ENCODE measurements at places on chromosomes 4 and X.
A peak's percentile ranks its signal among the peaks of the same experiment; 100 is the strongest.

- DNase-seq: no peak
Observed at GRCh38 chrX:38363046-38363445, 10.6 kb downstream of the OTC start.

DNA sequence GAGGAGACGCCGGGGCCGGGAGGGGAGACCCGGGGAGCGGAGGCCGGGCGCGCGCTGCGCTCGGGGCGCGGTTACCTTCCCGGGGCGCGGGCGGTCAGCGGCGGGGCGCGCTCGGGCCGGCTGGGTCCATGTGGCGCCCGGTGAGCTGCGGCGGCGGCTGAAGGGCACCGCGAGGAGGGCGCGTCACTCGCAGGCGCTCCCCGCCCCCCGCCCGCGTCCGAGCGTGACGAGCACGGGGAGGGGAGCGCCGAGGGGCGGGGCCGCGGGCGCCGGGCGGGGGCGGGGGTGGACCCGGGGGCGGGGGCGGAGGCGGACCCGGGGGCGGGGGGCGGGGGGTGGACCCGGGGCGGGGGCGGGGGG, at the start of gene CPLX1:
Gene CPLX1, minus strand, starts transcription at position 159 of the 360 bp plus-strand sequence. CDS start 1,607 bp downstream, outside the sequence.
- no peak for DNase-seq

GRCh38 chr4:53712408-53713020, 121.2 kb upstream of the LNX1 start:
- no peak for DNase-seq

GRCh38 chr4:34138385-34138784, 2105.9 kb downstream of the ARAP2 start:
- no peak for DNase-seq

GRCh38 chr4:127870688-127871087, 10.0 kb upstream of the PLK4 start:
- no peak for DNase-seq

GRCh38 chr4:6873792-6874461, 35.7 kb upstream of the TBC1D14 start:
- peak; percentile 73 for DNase-seq

GRCh38 chrX:31717474-31717873, 645.6 kb upstream of the FTHL17 start:
- no peak for DNase-seq

DNA sequence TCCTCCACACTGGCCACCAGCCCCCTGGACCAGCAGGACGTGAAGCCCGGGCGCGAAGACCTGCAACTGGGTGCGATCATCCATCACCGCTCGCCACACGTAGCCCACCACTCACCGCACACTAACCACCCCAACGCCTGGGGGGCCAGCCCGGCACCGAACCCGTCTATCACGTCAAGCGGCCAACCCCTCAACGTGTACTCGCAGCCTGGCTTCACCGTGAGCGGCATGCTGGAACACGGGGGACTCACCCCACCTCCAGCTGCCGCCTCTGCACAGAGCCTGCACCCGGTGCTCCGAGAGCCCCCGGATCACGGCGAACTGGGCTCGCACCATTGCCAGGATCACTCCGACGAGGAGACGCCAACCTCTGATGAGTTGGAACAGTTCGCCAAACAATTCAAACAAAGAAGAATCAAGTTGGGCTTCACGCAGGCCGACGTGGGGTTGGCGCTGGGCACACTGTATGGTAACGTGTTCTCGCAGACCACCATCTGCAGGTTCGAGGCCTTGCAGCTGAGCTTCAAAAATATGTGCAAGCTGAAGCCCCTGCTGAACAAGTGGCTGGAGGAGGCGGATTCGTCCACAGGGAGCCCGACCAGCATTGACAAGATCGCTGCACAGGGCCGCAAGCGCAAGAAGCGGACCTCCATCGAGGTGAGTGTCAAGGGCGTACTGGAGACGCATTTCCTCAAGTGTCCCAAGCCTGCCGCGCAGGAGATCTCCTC, 600 bp downstream of the POU3F4 start:
- DNase-seq: no peak

GRCh38 chrX:153766871-153767673, 3.0 kb downstream of the PLXNB3 start:
- DNase-seq: no peak

DNA sequence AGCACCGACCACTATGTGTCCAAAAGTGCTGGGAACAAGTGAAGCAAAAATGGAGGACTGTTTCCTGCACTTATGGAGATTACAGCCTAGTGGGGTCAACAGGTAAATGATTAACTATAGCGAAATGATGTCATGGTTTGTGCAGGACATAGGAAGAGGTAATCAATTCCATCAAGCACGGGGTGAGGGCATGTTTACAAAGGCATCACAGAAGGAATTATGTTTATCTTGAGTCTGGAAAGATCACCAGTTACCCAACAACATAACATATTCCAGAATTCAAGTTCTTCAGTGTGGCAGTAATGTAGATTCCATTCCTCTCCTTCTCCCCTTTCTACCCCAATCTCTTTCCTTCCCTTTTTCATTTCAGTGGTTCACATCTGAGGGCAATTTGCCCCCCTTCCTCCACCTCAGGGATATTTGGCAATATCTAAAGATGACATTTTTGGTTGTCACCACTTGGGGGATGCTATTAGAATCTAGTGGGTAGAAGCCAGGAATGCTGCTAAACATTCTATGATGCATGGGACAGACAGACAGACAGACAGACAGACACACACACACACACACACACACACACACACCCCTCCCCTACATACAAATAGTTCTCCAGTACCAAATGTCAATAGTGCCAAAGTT, 24.1 kb downstream of the FAM47E start:
- no peak for DNase-seq

DNA sequence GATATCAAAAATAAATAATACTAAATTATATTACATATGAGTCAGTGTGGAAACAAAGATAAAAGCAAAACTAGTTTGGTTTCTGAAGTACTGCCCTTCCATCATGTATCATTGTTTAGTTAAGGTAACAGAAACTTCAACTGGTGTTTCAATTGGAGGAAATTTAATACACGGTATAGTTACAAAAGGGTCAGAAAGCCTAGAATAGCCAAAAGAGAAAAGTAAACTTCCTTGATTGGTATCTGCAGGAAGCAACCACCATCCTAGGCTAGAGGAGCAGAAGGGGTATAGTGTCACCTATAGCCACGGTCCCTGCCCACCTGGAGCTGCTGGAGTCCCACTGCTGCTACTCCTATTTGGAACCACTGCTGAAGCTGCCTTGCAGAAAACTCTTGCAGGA, 185.6 kb downstream of the SLC7A11 start:
- DNase-seq: no peak

DNA sequence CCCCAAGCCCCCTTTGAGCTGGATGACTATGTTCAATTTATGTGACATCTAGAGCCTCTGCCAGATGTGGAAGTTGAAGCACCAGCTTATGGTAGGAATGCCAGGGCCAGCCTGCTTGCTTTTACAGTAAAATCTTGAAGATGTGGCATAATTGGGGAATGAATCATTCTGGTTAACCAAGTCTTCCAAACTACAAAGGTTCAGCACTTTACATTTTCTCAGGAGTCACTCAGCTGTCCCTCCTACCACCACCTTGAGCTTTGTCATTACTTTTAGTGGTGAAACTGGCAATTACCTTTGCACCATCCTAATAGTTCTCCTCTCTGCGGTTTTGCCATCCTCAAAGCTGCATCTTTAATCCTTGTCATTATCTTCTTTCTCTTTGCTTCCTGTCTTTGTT, 172.2 kb downstream of the HS6ST2 start:
- no peak for DNase-seq

GRCh38 chr4:126856906-126857305, 775.9 kb upstream of the INTU start:
- no peak for DNase-seq

- peak; percentile 80 for DNase-seq
Observed at GRCh38 chr4:140152013-140152703, 1.8 kb downstream of the MAML3 start.

GRCh38 chr4:56342746-56343145, 44.5 kb downstream of the AASDH start:
- DNase-seq: no peak

DNA sequence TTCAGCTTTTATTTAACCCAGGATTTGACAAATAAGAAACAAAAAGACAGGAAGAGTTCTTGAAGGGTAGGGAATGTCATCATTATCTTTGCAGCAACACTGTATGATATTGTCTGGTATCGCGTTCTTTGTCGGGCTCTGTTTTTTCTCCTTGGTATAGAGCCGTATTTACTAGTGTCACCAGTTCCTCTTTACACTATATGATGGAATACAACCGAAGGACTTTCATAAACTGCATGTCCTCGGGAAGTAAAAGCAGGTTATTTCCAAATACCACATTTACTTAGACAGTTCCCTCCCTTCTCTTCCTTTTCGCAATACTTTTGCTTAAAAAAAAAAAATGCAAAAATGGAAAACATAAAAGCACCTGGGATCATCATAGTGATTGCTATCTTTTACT, 96.6 kb upstream of the IL13RA1 start:
- no peak for DNase-seq

DNA sequence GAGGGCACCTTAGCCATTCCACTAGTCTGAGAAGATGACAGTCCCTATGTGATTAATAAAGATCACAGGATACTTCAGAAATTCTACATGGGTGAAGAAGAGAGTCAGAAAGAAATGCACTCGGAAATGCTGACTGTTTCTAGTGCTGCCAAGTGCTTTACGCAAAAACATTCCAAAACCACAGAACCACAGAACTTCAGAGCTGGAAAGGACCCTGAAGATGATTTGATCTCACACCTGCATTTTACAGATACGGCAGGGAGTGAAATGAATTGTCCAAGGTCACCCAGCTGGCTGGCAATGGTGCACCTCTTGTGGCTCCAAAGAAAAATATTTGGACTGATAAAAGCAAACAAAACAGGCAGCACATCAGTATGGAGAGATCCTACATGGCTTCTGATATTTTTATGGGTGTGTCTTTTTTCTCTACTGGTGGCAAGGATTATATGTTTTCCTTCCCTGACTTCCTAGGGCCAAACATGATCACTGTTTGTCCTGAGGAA, 115.9 kb downstream of the MAML3 start:
- no peak for DNase-seq

DNA sequence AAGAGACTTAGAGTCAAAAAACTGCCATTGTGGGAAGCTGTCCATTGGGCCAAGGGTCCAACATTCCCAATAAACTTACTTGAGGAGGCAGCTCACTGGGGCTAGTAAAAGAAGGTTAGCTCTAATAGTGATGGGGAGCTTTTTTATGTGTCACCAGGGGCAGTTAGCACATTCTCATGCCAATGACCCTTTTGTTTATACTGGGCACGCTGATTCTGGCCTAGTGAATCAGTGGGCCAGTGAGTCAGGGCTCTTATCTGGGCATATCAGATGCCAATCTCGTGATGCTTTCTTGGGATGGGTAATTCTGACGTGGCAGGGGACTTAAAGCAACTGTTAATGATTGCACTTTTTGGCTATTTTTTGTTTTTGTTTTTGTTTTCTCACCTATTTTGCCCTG, 27.8 kb downstream of the TCEAL1 start:
- DNase-seq: no peak

DNA sequence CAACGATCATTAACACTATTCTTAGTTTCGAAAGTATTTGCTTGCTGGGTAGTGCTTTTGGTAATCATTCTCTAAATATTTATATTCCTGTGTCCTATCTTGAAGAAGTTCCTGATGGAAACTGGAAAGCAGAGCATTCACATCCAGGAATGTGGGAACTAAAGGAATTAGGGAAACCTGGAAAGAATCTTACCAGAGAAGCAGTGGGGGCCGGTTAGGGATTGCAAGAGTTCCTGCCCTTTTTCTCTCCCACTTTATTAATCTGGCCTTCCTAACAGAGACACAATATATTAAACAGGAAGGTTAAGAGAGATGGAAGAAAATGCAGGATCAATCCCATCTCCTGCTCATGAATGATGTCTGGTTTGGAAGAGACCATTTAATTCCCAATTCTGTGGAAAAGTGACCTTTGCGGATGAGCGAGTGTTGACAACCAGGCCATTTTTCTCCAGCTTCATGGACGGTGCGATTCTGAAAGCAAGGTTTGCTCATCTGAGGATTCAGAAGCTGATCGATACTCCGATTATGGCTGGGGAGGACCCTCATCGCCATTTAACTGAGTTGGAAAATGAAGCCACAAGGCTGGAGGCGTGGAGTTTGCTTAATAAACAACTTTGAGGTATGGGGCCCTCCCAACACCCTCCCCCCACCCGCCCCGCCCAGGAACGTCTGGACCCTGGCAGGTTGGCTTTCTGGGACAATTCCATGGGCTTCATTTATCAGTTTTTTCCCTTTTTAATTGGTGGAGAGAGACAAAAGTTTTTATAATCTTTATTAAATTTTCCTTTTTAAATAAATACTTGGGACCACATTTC, 52.3 kb downstream of the C4orf51 start:
- DNase-seq: no peak

- peak; percentile 48 for DNase-seq
Observed at GRCh38 chr4:121227341-121227792, 63.2 kb upstream of the TNIP3 start.

GRCh38 chrX:39536211-39536610, 561.5 kb downstream of the BCOR start:
- DNase-seq: no peak

DNA sequence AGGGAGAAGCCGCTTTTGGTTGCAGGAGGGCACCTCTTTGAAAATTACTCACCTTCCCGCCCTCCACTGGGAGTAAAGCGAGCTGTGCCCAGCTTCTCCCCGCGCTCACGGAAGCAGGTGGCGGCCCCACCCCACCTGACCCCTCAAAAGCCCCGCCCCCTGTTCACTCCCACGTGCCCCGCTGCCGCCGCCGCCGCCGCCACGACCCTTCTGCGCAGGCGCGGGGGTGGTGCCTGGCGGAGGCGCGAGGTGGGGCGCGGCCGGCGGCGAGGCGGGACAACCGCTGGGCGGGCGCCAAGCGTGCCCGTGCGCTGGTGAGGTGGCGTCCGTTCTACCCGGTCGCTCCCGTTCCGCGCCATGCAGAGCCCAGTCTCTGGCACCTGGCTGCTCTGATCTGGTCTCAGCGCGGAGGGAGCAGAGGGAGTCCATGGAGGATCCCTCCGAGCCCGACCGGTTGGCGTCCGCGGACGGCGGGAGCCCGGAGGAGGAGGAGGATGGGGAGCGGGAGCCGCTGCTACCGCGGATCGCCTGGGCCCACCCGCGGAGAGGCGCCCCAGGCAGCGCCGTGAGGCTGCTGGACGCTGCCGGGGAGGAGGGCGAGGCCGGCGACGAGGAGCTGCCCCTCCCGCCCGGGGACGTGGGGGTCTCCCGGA, at the start of gene PI4K2B:
Gene PI4K2B, plus strand, starts transcription at position 297 of the 653 bp plus-strand sequence. Its CDS starts 131 bp downstream, at position 428.
- DNase-seq: peak; percentile 93

- no peak for DNase-seq
Observed at GRCh38 chr4:6198768-6199421, 1.5 kb downstream of the JAKMIP1 start.

DNA sequence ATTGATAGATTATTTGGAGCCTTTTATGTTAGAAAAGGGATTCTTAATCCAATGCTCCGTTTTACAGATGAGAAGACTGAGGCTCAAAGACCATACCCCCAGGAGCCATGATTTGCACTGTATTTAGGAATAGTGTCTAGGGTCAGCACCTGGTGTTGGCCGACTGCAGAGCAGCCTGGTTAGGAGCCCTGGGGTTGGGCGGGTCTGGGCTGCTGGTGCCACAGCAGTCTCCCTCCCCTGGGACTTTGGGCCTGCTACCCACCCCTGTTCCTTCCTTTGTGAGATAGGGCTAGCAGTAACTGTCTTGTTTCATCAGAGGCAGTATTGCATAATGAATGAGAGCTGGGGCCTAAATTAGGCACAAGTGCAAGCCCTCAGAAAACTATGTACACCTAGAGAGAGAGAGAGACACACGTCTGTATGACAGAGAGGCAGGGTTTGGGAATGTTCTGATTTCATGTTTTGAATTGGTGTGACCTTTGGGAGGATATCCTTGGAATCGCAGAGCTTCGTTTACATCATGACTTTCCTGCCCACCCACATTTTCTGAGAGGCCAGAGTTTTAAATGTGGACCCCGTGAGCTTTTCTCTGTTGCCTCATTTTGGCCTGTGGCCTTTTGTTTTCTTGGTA, 111.7 kb downstream of the PTTG2 start:
- no peak for DNase-seq

Data from CD4-positive, alpha-beta T cell treated with Interleukin-1 beta for 1 hour (primary cell).